ENCODE measurements at places on chromosomes 1 and 21. TPM values are rescaled to one million over a fixed set of nuclear protein-coding genes. Genes with fewer than 3 reads are reported as not detected.

OR6K3 gene
- total RNA-seq: not detected

PRAMEF6 gene
- total RNA-seq: not detected

PLD5 gene
- total RNA-seq: 2.4 TPM

ENTREP3 gene
- total RNA-seq: 39.0 TPM

RAB42 gene
- total RNA-seq: 3.1 TPM

RAB3B gene
- total RNA-seq: 5.4 TPM

All from A549 treated with dexamethasone at 1 μM for 4 hours (cell line).